ENCODE measurements at places on chromosomes 1 and 21.
A peak's percentile ranks its signal among the peaks of the same experiment; 100 is the strongest.

GRCh38 chr1:245609354-245610150, 454.8 kb downstream of the KIF26B start:
- no peak for DNase-seq

GRCh38 chr1:223207293-223208066, 64.4 kb upstream of the TLR5 start:
- no peak for DNase-seq

GRCh38 chr1:41954533-41954944, 35.8 kb upstream of the HIVEP3 start:
- DNase-seq, result no peak

DNA sequence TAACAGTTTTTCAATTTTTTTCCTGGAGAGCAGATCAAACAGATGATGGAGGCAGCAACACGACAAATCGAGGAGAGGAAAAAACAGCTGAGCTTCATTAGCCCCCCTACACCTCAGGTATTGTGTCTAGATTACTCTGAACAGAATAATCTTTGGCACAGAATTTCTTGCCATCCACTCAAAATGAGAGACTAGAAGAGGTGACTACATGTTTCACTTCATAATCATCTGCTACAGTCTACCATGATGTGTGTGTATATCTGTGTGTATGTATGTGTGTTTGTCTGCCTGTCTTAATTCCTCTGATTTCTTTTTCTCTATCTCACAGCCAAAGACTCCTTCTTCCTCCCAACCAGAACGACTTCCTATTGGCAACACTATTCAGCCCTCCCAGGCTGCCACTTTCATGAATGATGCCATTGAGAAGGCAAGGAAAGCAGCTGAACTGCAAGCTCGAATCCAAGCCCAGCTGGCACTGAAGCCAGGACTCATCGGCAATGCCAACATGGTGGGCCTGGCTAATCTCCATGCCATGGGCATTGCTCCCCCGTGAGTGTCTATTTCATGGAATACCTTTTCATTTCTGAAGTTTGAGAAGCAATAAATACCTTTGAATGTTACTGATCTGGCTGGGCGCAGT, 11.4 kb downstream of the PRPF3 start:
- DNase-seq, result no peak

DNA sequence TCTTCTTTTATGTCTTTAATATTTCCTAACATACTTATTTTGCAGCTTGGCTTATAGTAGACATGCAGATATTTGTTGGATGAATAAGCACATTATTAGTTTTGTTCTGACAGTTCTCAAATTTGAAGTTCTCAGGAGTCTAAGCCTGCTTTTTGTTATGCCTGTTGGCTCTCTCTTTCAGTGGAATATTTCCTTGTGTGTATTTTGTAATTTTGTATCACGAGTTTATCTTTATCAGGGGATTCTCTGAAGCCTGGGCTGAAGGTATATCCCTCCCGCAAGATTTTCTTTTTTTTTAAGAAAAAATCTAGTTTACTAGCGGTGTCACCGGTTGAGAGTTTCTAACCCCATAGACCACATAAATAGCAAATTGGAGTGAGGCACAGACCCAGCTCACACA, 105.9 kb downstream of the RGL1 start:
- no peak for DNase-seq

- DNase-seq, result no peak
Measured at GRCh38 chr1:29821605-29822004, 585.3 kb downstream of the PTPRU start.

- DNase-seq, result no peak
Measured at GRCh38 chr1:182381962-182382819, 9.4 kb downstream of the GLUL start.

GRCh38 chr1:86502721-86503405, 34.1 kb downstream of the CLCA1 start:
- DNase-seq, result no peak

DNA sequence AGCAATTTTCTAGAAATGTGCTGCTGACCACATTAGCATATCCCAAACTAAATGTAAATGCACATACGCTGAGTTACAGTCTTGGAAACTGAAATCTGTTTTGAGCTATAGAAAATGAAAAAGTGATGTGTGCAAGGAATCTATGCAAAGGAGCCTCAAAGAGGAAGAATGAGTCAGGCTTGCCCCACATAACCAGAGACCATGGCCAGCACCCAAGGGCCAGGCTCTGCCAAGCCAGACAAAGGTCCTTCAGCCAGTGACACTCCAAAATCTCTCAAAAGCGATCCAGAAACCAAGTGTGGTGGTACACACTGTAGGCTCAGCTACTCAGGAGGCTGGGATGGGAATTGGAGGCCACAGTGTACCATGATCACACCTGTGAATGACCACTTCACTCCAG, 195.2 kb downstream of the TOMM20 start:
- DNase-seq, result no peak

- DNase-seq, result peak; percentile 46
Measured at GRCh38 chr1:13699936-13700520, at the start of gene PRDM2. Gene PRDM2, plus strand, starts transcription at chr1:13700188. Its CDS starts 15,418 bp downstream, at chr1:13715606.

GRCh38 chr1:17551755-17552234, 12.3 kb downstream of the ARHGEF10L start:
- DNase-seq, result no peak

DNA sequence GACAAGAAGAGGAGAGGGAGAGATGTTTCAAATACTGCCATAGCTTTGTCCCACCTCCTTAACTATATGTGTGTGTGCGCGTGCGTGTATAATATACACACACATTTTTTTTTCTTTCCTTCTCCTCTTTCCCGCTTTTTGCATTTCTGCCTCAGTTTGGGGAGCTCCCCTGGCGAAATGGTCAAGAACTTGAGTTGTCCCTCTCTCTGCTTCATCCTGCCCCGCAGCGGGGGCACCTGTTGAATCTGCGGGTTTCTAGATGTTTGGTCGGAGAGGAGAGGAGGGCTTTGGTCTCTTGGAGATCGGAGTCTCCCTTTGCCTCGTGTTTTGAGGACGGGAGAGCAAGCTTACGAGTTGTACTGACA, 504 bp downstream of the SCCPDH start:
- DNase-seq, result no peak

DNA sequence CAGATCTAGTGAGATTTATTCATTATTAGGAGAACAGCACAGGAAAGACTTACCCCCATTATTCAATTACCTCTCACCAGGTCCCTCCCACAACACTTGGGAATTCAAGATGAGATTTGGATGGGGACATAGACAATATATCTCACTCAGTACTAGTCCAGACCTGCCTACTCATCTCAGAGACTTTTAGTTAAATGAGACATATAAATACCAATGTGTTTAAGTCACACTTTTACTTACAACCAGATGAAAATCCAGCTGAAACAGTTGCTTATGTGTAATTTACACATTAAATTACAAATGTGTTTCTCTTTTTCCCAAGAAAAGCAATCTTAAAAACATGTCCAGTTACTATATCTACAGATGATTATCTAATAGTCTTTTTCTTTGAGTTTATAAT, 1145.6 kb downstream of the KCNT2 start:
- no peak for DNase-seq

GRCh38 chr1:42282024-42282579, 52.9 kb downstream of the FOXJ3 start:
- no peak for DNase-seq

DNA sequence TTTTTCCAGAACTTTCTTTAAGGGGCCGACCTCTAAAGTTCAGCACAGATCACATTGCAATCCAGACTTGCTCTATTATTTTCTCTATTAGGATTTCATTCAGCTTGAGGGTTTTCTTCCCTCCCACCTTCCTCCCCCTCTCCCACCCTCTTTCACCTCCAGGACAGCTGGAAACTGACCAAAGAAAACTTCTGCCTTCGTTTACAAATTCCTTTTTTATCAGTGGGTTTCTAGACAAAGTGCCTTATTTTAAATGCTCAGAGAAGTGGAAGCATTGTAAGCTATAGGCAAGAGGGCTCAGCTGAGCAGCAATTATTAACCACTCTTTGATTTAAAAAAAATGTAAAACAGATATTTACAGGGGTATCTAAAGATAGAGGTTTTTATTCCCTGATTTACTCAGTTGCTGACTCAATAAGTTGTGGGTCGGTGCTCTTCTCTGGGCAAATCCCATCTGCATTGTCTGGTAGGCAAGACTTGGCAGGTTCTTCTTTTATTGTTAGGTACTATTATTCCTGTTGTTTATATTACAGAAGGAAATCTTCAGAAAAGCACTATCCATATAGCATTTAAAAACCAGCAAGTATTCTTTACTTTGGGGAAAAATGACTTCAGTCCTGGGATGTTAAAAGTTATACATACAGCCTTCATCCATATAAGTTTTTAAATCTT, 277.0 kb upstream of the C1orf105 start:
- no peak for DNase-seq

- DNase-seq, result peak; percentile 80
Measured at GRCh38 chr1:116724765-116725375, 29.4 kb upstream of the CD2 start.

DNA sequence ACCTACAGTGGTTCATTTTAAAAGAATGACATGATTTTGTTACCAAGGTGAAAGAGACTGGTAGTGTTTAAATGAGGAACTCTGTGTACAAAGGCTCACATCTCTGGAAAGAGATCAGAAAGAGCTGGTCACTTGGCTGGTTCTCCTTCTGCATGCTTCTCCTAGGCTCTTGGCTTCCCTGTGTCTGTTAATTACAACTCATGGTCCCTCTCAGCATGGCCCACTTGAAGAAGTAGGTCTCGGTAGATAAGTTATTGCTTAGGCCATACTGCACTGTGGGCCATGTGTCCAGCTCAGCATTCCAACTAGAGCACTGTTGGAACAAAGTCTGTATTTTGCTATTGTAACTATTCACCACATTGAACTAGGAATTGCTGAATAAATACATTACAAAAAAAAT, 91.1 kb downstream of the KIAA0319L start:
- no peak for DNase-seq

DNA sequence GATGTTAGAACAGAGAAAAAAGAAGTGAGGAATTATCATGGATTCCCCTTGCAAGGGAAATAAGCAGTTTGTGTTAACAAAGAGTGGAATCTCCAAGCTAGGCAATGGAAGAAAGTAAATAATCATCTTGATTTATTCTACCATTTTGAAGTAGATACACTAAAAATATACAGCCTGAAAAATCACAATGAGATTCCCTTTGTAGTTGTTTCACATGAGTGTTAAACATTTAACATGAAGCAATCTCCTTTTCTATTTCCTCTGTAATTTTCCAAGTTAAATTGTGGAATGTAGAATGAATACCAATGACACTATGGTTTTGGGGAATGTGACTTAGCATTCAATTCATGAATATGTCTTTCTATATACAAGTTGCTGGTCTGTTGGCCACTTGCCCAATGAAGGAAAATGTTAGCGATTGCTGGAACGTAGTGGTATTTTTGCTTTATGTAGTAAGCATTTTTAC, 5.7 kb downstream of the TGFB2 start:
- no peak for DNase-seq

- no peak for DNase-seq
Measured at GRCh38 chr1:233647073-233647472, 33.2 kb downstream of the KCNK1 start.

DNA sequence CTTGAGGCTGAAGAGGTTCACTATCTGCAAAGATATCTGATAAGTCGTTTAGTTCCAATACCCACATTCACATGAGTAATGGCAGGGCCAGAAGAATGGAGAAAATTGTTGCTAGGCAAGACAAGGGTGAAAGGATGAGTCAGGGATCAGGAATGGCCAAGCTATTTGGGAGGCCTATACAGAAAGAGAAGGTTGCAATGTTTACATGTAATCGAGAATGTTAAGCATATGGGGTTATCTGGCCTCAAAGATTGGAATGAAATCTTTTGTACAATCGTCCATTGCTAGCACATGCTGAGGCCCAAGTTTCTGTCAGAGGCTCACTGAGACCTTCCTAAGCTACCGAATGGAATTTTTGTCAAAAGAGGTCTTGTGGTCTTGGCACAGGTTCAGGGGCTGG, 299.9 kb upstream of the PLD5 start:
- DNase-seq, result no peak

DNA sequence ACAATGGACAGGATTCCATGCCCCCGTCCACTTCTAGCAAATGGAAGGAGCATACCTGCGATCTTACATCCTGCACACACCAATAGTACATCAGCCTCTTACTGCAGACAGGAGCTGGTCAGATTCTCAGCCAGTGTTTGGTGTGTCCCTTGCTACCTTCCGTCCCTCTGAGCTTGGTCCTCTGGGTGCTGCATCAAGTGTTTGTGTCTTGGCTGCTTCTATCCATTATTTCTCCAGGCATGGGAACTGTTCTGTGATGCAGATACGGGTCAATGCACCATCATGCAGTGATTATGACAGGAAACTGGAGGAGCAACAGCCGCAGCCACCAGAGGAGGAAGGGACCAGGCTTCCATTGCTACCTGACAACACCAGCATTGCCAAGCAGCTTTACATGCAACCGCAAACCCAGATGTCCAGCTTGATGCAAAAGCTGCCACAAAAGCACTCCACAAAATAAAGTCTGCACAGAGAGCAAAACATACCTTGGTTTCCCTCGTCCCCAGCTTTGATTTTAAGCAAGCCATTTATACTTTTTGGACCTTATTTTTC, 21.9 kb upstream of the OVAAL start:
- DNase-seq, result no peak

DNA sequence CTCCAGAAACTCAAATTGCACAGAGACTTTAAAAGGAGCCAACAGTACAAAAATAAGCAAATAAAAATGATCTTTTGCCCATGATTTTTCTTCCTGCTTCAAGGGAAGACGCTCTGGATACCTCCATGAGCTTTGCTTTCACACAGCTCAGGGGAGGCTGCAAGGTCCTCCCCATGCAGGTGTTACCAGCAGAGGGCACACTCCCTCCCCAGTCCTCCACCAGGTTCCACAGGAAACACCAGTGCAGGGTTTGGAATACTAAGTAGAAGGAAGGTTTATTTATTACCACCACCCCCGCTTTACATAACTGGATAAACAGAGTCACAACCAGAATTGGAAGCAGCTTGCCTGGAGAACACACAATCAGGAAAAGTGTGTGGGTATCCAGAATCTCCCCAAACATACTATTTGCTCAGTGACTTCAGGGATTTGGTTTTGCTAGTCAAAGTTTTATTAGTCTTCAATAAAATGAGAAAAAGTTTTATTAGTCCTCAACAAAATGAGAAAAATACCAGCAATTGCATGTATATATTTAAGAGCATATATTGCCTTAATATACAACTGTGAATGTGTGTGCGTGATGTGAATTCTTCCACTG, 37.3 kb downstream of the HSD3B1 start:
- no peak for DNase-seq

GRCh38 chr1:170863621-170864020, 71.7 kb upstream of the MROH9 start:
- no peak for DNase-seq

DNA sequence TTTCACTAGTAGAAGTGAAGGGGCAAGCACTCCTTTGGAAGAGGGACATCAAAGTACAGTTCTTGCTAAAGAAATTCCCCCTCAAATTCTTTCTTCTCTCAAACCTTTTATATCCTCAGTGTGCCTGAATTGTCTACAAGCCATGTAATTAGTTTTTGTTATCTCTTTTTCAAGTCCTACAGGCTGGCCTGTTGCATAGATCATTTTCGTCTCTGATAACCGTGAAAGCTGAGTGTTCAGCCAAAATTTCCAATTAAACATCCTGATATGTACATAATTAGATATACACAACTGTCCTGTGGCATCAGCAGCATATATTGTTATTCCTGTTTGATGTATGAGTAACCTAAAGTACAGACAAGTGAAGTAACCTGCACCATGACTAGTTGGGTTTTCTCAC, 375.5 kb upstream of the ST6GALNAC5 start:
- DNase-seq, result no peak
